ENCODE measurements at places on chromosomes 5 and 9. TPM values are rescaled to one million over a fixed set of nuclear protein-coding genes. Genes with fewer than 3 reads are reported as not detected.

DNA sequence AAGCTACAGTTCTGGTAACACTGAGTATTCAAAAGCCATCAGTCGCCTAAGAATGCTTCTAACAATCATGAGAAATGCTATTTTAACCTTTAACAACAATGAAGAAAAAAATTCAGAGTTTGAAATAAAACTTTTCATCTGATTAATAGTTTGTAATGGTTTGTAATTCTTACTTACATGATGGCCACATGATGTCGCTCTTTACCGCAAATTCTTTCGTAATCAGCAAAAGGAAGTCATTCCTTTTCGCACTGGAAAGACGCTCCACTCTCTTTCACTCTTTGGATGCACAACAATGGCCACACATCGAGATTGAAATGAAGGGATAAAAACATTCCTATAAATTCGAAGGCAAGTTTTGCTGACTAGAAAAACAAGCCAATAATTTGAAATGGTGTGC, at the start of gene PCDHA7:
PCDHA7 (plus strand) TSS at position 277 of the 400 bp plus-strand sequence; CDS start at position 392, 115 bp downstream.
- DNase-seq, result no peak
- no peaks in the 10 kb centered on the region for H3K4me1 ChIP-seq
- no peaks in the 10 kb centered on the region for H3K27me3 ChIP-seq
- no peaks in the 10 kb centered on the region for H3K36me3 ChIP-seq

DNA sequence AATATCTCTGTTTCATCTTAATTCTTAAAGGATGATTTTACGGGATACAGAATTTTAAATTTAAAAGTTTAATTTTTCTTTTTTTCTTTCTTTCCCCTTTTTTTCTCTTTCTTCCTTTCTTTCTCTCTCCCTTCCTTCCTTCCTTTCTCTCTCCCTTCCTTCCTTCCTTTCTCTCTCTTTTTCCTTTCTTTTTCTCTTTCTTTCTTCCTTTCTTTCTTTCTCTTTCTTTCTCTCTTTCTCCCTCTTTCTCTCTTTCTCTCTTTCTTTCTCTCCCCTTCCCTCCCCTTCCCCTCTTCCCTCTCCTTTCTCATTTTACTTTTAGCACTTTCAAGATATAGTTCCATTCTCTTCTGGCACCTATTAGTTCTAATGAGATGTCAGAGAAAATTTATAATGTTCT, 61.4 kb upstream of the ADRB2 start:
- no peaks in the 10 kb centered on the region for H3K27me3 ChIP-seq
- no peak overlapping the region for H3K27ac ChIP-seq
- H3K4me3 ChIP-seq, result no peak overlapping the region
- no peaks in the 10 kb centered on the region for H3K4me1 ChIP-seq
- DNase-seq, result no peak

DNA sequence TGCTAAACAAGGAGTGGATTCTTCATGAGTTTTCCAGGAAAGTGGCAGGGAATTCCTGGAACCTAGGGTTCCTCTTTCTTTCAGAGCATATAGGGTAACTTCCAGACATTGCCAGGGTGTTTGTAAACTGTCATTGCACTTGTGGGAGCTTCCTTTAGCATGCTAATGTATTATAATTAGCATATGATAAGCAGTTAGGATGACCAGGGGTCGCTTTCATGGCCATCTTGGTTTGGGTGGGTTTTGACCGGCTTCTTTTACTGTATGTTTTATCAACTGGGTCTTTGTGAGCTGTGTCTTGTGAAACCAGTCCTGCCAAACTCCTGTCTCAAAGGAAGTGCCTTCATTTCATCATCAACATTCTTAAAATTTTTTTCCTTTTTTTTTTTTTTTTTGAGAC, 11.9 kb upstream of the MELK start:
- H3K4me3 ChIP-seq, result no peak overlapping the region
- no peak overlapping the region for H3K27ac ChIP-seq
- DNase-seq, result no peak
- no peaks in the 10 kb centered on the region for H3K36me3 ChIP-seq

DNA sequence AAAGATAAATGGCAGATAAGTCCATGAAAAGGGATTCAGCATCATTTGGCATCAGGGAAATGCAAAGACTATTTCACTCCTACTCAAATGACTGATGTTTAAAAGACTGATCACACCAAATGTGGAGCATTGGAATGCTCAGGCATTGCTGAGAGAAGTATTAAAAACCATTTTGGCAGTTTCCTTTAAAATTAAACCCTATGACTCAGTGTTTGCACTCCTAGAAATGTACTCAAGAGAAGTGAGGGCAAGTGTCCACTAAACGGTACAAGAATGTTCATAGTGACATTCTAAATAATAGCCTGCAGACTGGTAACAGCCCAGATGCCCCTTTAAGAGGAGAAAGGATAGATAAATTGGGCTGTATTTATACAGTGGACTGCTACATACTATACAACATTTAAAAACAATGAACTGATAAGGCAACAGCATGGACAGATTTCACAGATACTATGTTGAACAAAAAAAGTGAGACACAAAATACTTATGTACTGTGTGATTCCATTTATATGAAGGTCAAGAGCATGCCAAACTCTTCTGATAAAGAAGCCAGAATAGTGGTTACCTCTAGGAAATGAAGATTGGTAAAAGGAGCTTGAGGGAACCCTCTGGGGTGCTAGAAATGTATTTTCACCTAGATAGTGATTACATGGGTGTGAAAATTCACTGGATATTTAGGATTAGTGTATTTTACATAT, 24.6 kb downstream of the APC start:
- peaks cover 4% of the 10 kb centered on the region for H3K36me3 ChIP-seq
- H3K4me3 ChIP-seq, result no peak overlapping the region
- H3K27me3 ChIP-seq, result no peaks in the 10 kb centered on the region
- DNase-seq, result no peak

GRCh38 chr5:40838086-40838485, 3.1 kb upstream of the RPL37 start:
- H3K4me1 ChIP-seq, result no peaks in the 10 kb centered on the region
- peaks cover 4% of the 10 kb centered on the region for H3K27me3 ChIP-seq
- no peaks in the 10 kb centered on the region for H3K36me3 ChIP-seq

Gene IGFBPL1
- total RNA-seq, result 2.7 TPM

GRCh38 chr5:156201788-156202403, 125.1 kb upstream of the SGCD start:
- DNase-seq, result no peak
- H3K36me3 ChIP-seq, result no peaks in the 10 kb centered on the region
- H3K27me3 ChIP-seq, result no peaks in the 10 kb centered on the region
- H3K4me3 ChIP-seq, result no peak overlapping the region
- H3K4me1 ChIP-seq, result no peaks in the 10 kb centered on the region

Gene INSL4
- total RNA-seq, result not detected

- no peaks in the 10 kb centered on the region for H3K4me1 ChIP-seq
- no peaks in the 10 kb centered on the region for H3K36me3 ChIP-seq
These were observed 183.2 kb downstream of the AUH start for GRCh38 chr9:91178281-91179236.

- H3K4me3 ChIP-seq, result peak overlapping the region; percentile 14
- H3K36me3 ChIP-seq, result no peaks in the 10 kb centered on the region
- H3K4me1 ChIP-seq, result peaks cover 26% of the 10 kb centered on the region
- DNase-seq, result peak; percentile 38
- H3K27ac ChIP-seq, result peak overlapping the region; percentile 73
These were observed 5.4 kb downstream of the GDA start for GRCh38 chr9:72154468-72155285.

Gene SGCD
- total RNA-seq, result 1.2 TPM

Gene PCDHGA6
- total RNA-seq, result 0.56 TPM

- no peaks in the 10 kb centered on the region for H3K27me3 ChIP-seq
- H3K27ac ChIP-seq, result no peak overlapping the region
- no peaks in the 10 kb centered on the region for H3K4me1 ChIP-seq
- H3K4me3 ChIP-seq, result no peak overlapping the region
- DNase-seq, result no peak
- no peaks in the 10 kb centered on the region for H3K36me3 ChIP-seq
These were observed 104.1 kb upstream of the TBC1D2 start for GRCh38 chr9:98359569-98359968.

Gene RALGPS1
- total RNA-seq, result 2.6 TPM
